NAMALWA (cell line): ENCODE measurements at places on chromosomes 5 and 9.
A peak's percentile ranks its signal among the peaks of the same experiment; 100 is the strongest.

- DNase-seq, result no peak
These were observed 175.2 kb downstream of the GAS1 start for GRCh38 chr9:86771941-86772634.

DNA sequence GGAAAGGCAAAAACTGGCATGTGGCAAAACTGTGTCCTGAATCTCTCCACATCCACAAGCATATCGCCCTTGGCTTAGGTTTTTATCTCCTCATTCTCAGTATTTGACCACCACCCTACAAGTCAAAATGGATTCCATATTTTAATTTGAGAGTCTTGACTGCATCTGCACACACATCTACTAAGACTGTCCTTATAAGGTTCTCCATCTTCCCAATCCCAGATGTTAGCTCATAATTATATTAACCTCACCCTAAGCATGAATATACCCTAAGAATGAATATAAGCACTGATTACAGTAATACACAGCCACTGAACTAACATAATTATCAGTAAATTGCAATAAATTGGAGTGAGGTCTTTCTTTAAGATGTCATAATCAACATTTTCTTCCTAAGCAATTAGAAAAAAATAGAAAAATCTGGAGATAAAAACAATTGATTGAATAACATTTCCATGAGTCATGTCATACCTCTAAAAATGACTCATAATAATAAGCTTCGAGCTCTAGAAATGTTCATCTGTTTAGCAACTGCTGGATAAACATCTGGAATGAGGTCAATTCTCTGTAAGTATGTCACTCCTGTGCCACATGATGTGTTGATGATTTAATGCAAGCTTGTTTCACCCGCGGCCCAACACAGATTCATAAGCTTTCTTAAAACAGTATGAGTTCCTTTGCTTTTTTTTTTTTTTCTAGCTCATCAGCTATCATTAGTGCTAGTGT, 39.9 kb upstream of the PAM start:
- DNase-seq, result no peak

GRCh38 chr5:131068893-131069643, 96.0 kb downstream of the HINT1 start:
- peak; percentile 22 for DNase-seq

GRCh38 chr9:5442400-5443011, 4.8 kb upstream of the PLGRKT start:
- DNase-seq, result peak; percentile 72

- no peak for DNase-seq
These were observed 39.2 kb upstream of the MAN2A1 start for GRCh38 chr5:109650493-109650892.

DNA sequence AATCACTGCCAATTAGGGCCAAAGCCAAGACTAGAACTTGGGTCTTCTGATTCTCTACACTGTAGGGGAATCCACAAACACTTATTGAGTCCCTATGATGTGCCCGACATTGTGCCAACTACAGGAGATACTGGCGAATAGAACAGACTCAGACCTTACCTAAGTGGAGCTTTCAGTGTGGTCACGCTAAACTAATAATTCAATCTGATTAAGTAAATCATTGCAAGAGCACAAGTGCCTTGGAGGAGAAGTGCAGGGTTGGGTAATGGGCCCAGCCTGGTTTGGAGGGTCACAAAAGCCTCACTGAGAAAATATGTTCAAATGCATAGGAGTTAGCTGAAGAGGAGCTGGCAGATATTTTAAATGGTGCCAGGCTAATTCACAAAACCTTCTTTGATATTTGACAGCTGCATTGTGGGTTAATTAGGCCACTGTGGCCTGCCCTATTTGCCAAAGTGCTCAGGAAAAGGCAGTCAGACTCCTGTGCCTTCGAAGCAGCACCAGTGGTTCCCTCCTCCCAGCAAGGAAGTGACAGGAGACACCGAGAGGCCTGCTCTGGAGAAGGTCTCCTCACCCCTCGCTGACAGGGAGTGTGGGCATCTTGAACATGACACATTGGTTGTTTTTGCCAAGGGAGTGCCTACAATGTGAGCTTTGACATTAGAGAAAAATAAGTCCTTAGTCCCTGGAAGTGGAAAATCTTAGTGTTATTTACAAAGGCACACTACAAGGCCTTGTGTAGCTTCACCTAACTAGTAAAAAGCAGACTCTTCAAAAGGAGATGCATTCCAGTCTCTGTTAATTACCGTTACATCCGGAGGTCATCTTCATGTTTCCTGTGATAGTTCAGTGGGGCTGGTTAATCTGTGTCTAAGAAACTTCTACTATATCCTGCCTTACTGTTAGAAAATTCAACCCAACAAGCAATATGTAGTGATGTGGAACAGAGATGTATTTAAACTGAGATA, 24.1 kb upstream of the TRAF1 start:
- DNase-seq, result no peak

- no peak for DNase-seq
These were observed 149.9 kb downstream of the FAM114A2 start for GRCh38 chr5:153888781-153889180.

- no peak for DNase-seq
These were observed 1.6 kb downstream of the SLC22A4 start for GRCh38 chr5:132295505-132296411.

DNA sequence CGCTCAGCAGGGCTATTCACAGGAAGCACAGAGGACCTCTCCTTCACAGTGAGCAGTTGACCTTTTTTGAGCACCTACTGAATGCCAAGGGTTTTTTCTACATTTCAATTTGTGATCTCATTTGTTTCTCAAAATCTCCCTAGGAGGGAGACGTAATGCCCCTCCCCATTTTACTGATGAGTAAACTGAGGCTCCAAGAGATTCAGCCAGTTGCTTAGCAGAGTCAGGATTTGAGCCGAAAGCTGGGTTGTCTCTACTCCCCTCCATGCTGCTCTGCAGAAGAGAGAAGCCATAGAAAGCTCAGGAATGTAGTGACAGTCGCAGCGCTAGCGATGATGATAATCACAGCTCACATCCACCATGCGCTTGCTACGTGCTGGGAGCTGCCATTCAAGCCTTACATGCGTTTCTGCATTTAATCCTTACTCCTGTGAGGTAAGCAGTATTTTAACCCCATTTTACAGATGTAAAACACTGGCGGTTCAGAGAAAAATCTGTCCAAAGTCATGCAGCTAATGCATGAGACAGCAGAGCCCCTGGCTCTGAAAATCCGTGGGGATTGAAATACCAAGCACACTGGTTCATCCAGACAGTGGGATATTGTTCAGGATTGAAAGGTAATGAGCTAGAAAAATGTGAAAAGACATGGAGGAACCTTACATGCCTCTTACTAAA, 33.8 kb downstream of the ERGIC1 start:
- DNase-seq, result no peak

GRCh38 chr9:127162864-127163365, 40.5 kb upstream of the ANGPTL2 start:
- DNase-seq, result no peak

DNA sequence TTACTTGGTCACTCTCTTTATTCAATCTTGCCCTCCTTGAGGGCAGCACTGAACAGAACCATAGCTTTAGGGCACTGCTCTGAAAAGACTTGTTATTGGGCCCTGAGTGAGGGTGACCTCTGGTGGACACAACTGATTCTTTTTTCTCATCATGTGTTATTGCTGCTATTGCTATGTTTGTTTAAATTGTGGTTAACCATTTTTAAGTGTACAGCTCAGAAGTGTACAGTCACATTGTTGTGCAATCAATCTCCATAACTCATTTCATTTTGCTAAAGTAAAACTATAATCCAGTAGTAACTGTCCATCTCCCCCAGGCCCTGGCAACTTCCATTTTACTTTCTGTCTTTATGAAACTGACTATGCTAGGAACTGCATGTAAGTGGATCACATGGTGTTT, 351.1 kb upstream of the RIOK2 start:
- DNase-seq, result peak; percentile 64

- DNase-seq, result no peak
These were observed 177.2 kb upstream of the PITX1 start for GRCh38 chr5:135211083-135211790.

GRCh38 chr9:137534256-137535119, 15.7 kb downstream of the PNPLA7 start:
- peak; percentile 91 for DNase-seq

DNA sequence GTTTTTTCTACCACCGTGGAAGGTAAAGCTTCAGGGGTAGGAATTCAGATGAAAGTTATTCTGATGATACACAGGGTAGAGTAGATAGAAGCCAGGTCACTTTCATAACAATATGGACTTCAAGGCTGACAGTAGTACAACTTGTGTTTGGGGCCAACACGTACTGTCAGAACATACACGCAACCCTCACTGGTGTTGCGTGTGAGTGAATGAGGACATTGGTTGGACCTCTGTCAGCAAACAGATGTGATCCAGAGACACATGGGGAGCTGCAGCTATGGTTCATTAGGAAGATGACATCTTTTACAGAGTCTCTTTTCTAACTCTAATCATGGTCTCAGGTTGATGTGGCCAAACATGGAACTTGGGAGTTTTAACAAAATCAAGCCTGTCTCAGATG, 70.1 kb upstream of the MOCS2 start:
- no peak for DNase-seq

DNA sequence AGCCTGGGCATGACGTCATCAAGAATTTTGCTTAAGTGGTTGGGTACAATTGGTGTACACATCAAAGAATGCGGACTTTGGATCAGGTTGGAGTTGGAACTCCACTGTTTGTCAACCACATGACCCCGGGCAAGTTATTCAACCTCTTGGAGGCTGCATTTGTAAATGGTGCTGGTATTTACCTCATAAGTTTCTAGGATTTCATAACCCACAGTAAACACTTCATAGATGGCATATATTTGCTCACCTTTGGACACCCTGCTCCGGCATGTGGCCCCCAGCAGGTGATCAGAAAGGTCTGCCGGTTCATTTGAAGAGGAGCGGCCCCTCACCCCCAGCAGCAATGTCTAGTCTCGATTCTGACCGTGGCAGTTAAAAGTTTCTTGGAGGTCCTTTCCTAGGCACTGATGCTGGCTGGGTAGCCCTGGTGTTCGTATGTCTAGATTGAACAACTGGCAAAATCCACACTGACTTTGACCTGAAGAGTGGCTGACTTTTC, 60.6 kb downstream of the IL6ST start:
- DNase-seq, result no peak

GRCh38 chr5:108503986-108504385, 122.1 kb upstream of the FBXL17 start:
- DNase-seq, result no peak

DNA sequence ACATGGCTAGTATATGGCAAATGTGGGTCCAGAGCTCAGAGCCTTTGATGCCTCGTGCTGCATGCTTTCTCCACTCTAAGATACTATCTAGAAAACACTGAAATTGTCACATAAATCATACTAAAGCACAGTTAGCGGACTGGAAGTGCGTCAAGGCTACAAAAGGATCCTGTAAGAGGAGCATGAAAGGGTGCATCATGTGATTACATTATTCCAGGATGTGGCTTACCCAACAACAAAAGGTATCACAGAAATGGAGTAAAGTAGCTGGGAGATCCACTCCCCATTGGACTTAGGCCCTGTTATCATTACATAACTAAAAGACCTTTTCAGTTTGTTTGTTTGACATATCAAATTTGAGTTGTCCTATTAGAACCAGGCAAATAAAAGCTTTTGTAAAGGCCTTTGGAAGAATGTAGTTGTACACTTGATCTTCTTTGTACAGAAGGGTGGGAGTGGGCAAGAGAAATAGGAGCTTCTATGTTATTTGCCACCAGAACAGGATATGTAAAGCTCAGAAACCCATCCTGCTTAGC, 6.9 kb downstream of the SLC31A1 start:
- DNase-seq, result no peak

DNA sequence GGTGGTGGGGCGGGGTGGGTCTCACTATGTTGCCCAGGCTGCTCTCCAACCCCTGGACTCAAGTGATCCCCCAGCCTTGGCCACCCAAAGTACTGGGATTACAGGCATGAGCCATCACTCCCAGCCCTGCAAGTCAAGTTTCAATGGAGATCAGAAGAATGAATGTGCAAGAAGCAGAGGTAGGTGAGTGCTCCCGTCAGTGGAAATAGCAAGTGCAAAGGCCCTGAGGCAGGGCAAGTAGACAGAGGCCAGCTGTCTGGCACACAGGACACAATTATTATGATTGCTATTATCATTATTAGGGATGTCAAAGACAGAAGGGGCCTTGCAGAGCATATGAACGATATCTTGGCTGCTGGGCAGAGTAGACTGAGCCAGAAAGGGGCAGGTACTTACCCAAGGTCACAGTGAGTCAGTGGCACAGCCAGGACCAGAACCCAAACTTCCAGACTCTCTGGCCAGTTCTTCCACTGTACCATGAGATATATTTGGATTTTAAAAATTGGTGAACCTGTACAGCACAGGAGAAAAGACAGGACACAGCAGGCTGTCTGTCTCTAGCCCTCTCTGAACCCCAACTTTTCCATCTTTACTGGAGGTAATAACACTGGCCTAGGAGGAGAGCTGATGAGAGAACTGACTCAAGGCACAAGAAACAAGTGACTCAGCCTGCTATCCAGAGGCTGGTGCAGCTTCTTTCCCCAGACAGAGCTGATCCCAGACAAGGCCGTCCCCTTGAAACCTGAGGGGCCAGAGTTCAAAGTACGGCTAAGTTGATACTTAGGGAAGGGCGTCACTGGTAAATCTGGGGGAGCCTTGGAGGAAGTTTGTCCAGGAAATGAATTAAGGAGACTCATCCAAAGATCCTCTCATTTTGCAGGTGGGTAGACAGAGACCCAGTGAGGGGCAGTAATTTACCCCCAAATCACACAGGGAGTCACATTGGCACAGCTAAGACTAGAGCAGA, 1.4 kb downstream of the HDHD3 start:
- DNase-seq, result no peak

- DNase-seq, result no peak
These were observed 67.8 kb downstream of the PTCH1 start for GRCh38 chr9:95449016-95449415.

DNA sequence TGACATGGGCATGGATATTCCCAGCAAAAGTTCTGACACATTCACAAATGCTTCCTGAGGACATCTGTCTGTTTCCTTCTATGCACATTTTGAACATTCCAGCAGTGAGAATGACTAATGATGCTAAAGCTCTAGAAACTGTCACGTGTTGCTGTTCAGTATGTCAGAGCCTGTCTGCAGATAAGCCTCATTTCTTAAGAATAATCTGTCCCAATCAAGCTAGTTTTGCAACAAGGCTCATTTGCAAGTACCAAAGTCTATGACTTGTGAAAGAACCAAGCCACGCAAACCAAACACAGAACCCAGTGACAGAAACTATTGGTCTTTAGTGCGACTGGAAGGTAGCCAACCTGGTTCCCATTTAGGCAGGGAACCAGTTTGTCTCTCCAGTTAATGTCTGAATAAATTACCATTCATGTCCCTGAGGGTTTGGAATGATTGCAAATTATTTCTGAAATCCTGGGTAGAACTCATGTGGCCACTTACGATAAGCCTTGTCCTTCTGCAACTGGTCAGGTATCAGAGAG, 178.5 kb downstream of the C9orf152 start:
- DNase-seq, result no peak

DNA sequence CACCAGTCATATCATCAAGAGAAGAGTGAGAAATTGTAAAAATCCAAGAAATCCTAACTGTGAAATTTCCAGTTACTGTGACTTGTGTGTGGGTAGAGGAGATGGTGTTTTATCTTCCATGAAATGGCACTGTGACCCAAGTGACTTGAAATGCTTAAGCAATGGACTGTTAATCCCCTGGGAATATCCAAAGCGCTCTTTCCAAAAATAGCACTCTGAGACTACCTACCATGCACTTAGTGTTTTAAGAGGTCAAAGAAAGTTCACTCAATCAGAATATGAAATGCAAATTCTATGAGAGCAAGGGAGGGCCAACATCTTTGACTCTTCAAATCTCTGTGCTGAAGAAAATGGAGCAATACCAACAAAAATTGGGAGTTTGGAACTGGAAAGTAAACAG, 244.0 kb downstream of the GABRB2 start:
- no peak for DNase-seq
